Activated CD4-positive, alpha-beta T cell treated with anti-CD3 and anti-CD28 coated beads, Interleukin-2, amount 50 U/mL, for 1 hour (primary cell): ENCODE measurements at places on chromosomes 6 and 20.

- no peak for DNase-seq
Observed at GRCh38 chr6:122075917-122076316, 323.5 kb upstream of the HSF2 start.

- no peak for DNase-seq
Observed at GRCh38 chr6:167090171-167090570, 32.7 kb upstream of the CCR6 start.

DNA sequence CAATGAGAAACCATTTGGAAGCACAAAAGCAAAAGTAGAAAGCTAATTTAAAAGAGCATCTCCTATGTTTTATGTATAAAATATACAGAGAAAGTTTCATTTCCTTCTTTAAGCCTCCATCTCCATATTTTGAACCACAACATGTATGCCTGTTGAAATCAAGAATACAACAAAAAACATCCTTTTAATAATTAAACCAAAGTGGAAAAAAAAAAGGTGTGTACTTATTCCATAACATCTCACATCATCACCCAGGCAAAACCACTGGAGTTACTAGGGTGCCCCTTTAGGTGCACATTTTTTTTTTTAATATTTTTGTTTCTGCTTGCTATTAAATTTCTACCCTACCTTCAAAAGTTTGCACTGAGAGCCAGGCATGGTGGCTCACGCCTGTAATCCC is 43.0 kb downstream of the EDN1 start:
- DNase-seq = no peak

GRCh38 chr20:19571996-19572395 is 186.1 kb upstream of the RIN2 start:
- no peak for DNase-seq

DNA sequence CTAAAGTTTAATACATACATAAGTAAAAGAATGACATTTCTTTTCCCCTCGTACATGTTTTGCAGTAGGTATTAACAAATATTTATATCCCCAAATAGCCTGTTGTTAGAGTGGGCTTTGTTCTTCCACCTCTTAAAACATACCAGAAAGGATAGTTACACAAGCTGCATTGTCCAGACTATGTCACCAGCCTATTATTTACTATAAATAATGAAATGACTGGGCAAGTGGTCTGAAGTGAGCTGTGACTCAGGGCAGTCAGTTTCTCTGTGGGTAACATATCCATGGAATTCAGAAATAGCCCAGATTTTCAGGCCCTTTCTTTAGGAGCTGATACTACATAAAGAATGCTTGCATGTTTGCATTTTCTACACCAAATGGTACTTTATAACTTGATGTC is 60.1 kb downstream of the FUT9 start:
- no peak for DNase-seq

DNA sequence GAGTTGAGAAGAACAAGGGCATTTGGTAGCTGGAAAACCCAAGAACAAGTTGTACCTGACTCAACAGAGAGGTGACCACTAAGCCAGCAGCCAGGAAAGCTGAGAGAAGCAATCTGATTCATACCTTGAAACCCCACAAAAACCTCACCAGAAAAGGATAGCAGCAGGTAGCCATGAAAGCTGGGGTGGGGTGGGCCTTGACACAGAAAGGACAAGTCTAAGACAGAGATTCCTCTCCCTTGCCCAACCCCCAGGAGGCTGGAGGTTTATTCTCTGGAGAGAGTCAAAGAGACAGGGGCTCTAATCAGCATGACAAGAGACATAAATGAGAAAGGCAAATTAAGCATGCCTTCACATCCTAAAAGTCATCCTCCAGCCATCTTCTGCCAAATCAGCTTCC is 151.7 kb upstream of the DST start:
- DNase-seq = no peak

DNA sequence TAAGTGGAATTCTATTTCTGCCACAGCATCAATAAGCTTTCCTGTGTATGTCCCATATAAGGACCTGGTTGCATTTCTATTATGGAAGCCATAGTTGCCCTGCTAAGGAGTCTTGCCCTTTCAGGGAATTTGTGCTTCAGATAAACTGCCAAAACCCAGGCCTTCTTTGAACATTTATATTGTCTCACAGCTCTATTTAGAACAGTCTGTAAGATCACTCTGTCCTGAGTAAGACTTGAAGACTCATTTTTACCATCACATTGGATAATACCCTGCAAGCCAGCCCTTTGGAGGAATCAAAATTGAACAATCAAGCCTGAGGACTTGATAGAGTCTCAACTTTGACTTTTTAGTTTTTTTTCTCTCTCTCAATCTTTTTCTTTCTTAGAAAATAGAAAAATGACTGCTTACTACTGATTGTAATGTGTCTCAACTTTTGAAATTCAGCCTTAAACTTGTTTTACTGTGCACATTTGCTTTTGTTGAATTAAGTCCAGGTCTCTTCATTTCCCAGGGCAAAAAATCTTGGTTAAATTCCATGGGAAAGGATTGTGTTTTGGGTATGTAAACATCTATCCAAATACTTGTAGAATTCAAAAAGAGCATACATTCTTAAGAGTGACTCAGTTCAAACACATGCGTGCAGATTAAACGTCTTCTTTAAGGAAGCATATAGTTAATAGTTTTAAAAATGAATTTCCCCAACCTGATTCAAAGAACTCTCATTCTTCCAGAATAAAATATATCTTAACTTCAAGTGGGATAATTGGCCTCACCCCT is 91.2 kb downstream of the PLCB1 start:
- DNase-seq = no peak
